ENCODE measurements at places on chromosomes 5 and 9.

GRCh38 chr5:83787631-83788030 is 67.0 kb upstream of the HAPLN1 start:
- no peak for DNase-seq

DNA sequence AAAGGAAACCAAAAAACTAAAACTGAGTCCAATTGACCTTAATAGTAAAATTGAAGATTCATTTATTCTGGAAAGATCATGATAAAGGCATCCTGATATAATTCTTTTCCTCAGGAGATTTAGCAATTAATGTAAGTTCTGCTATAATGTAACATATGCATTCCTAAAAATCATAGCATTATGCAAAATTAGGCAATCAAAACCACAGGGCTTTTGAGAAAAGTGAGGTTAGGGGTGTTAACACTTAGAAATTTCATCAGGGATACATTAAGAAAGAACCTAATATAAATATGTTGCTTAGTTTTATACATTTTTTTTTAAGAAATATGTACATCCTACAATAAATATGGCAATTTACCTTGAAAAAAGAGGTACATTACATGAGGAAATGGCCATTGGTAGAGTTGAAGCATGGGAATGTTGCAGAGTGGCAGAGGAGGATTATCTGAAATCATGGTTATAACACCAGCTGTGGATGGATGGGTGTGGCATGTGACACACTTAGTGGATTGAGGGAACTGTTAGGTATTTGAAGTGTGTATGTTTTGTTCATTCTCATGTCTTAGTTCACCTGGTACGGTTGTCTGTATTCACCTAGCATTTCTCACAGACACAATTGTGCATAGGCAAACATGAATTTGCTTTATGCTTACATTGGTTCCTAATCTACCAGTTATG is 51.1 kb downstream of the CCNH start:
- DNase-seq: no peak

DNA sequence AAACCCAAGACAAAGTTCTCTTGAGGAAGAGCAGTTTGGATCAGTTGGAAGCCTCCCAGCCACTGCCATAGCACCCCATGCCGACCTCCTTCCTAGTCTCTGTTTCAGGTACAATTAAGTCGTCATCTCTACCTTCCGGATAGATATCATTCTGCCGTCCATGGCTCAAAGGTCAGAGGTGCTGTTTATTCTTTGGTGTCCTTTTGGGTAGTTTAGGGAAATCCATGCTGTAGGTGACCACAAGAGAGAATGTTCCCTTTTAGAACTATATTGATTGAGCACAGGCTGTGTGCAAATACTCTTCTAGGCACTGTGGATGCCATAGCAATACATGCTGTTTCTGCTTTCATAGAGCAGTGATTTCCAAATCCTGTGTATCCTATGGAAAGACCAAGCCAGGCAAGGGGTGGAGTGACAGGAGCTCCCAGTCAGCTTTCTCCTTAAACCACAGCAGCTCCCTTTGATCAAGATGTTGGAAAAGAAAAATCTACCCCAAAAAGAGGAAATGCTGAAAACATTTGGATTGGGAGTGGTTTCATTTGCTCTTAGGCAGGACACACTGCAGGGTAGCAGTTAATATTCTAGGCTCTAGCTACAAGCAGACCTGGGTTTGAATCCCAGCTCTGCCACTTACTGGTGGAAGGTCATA is 127.9 kb downstream of the PALM2AKAP2 start:
- no peak for DNase-seq

GRCh38 chr5:33761139-33761538 is 130.7 kb downstream of the ADAMTS12 start:
- no peak for DNase-seq

- no peak for DNase-seq
Measured at GRCh38 chr5:17396247-17396646, 101.8 kb upstream of the TAF11L2 start.

GRCh38 chr9:100674419-100675122 is 96.7 kb downstream of the CAVIN4 start:
- DNase-seq: no peak

GRCh38 chr5:176735383-176736265 is 74.7 kb upstream of the UNC5A start:
- DNase-seq: no peak

All from NCI-H187 (cell line).